ENCODE measurements at places on chromosomes 5 and 9.
A peak's percentile ranks its signal among the peaks of the same experiment; 100 is the strongest.

GRCh38 chr9:97176206-97176605 is 131.3 kb upstream of the CCDC180 start:
- DNase-seq, result peak; percentile 69

DNA sequence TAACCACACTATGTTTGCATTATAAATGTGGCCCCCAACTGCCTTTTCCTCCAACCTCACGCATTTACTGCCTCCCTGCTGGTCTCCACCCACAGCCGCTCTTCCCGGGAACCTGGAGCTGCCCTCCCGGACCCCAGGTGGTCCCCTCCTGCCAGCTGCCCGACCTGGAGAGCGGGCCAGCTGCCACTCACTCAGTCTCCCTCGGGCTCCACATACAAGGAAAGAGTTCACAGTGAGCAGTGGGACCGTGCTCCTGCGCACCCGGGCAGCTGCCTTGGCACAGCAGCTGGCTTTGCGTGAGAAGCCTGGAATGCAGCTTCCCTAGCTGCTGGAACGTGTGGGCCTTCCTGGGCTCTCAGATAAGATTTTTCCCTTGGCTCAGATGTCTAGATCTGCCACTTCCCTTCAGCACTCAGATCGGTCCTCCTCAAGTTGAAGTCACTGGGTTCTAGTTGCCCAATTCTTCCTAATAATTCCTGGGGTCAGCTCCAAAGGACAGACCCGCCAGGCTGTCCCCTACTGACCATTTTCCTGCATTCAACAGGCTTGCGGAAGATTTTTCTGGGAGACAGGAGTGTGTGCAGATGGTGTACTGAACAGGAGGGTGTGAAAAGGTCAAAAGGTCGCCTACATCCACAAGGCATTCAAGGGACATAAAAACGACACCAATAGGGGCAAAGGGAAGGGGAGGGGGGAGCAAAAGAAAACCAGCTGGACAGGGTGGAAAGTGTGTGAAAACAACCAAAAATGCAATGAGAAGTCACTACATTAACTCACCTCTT is 69.1 kb downstream of the MYO10 start:
- no peak for DNase-seq

DNA sequence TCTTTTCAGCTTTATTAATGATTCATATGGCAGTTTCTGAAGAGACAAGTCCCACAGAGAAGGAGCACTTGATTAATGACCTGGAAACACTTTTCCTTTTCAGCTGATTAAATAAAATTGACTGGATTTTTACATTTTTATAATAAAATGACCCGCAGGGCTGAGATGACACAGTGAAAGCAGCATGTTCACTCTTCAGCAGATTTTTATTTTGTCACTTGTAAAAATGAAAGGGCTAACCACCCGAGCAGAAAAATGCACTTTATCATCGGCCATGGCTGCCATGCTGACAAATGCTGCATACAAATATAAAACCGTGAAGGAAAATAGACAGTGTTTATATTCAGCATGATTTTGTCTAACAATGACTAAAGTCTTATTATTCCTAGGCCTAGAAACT is 321.6 kb upstream of the ITGA1 start:
- no peak for DNase-seq

- no peak for DNase-seq
Observed at GRCh38 chr9:115717711-115718173, 435.8 kb upstream of the PAPPA start.

DNA sequence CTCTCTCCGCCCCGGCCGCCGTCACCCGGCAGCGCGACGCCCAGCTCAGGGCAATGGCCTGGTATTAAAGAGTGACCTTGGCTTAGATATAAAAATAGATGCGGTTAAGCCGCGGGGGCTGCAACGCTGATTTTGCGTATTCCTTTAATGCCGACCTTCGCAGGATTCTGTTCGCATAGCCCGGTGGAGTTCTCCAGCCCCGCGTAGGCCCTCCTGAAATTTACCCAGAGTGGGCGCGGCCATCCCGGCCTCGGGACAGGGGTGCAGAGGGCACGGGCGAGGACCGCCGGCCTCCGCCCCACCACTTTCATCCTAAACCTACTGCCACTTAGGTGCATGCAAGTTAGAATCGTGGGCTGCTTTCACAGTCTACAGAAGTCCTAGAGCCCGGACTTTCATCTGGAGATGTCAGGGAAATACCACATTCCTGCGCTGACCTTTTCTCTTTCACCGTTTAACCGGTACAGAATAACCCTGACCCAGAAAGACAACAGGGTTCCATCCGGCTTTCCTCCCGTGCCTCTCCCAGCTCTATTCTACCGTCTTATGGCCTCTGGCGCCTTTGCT is 492 bp upstream of the FAM169A start:
- no peak for DNase-seq

- DNase-seq, result no peak
Observed at GRCh38 chr9:112562235-112562958, 75.8 kb downstream of the KIAA1958 start.

DNA sequence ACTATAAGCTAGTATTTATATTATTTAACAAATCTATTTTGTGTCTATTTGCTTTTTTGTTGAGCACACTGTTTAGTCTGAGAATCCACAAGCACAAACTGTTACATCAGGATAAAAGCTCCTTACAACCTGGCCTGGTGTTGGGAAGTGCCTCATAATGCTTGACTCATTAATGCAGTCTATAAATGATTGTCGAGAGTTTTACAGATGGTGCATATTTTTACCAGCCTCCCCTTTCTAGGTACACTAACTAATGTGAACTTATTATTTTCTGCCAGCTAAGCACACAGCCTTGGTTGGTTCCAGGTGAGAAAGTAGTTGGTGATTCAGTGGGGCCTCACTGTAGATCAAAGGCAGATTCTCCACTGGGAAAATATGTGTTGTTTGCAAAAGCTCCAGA is 151.0 kb upstream of the ADAMTS16 start:
- DNase-seq, result no peak

- DNase-seq, result no peak
Observed at GRCh38 chr5:86880344-86880743, 262.6 kb downstream of the COX7C start.

GRCh38 chr9:134929193-134930158 is 11.8 kb upstream of the FCN1 start:
- DNase-seq, result no peak

DNA sequence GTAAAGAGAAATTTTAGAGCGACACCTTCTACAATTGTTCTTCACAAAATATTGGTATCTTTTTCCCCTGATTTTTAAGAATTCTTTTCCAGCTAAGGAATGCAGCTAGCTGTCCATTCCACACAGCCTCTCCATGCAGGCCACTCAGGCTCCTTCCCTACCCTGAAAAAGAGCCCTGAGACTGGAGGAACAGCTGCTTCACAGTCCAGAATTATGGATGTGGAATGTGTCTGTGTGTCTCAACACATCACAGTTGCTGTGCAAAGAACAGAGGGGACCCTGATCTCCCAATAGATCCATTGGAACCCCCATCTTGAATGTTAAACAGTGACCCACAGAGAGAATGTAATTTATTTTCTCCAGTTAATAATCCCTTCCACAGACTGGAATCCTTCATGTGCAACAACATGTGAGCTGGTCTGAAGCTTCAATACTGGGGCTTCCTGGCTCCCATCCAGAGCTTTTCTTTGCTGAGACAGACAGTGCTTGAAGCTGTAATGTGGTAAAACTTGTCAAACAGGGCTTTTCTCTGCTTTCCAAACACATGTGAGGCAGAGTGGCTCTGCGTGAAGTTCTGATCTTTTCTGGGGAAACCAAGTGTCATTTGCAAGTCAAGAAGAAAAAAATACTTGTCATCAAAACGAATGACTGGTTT is 53.3 kb upstream of the SMC5 start:
- no peak for DNase-seq

DNA sequence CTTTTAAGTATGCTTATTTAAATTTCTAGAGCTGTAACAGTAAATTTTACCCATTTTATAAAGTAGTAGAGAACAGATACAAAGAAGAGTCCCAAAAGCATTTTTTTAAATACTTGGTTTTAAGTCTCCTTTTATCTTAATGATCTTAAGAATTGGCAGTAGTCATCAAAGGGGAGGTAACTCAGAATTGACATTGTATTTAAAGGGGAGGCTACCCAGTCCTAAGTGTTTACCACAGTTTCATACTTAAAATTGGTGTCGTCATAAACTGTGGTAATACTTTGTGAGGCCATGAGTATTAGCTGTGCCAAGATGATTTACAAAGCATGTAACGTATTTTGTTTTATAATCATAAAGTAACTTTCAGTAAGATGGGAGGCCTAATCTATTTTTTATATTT is 14.8 kb downstream of the SLC25A46 start:
- DNase-seq, result no peak

GRCh38 chr5:100110497-100110896 is 424.7 kb upstream of the FAM174A start:
- DNase-seq, result no peak

DNA sequence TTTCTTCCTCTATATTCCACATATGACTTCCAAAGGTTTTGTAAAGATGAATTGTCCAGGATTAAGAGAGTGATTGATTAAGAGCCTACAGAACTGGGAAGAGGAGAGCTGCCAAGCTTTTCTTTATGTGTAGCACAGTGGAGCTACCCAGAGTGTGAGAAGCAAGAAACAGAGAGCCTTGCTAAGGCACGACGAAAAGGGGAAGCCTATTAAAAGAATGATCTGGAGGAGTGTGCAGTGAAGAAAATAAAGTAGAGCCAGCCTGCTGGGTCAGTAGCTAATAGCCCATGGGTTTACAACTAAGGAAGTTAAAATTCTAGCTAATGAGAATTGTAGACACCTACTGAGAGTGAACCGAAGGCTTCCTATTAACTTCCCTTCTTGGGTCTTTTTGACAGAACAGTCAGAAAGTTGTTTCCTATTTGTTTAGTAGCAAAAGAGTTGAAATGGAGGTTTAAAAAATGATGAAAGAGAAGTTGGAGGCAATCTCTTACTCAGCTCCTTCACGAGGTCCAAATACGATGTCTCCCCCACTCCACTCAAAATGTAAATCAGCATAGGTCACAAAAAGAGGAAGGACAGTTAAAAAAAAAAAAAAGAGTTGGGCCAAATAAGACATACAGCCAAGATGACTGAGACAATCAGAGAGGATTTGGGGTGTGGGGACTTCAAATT is 957 bp upstream of the PRR16 start:
- no peak for DNase-seq

GRCh38 chr5:169934990-169935389 is 45.3 kb downstream of the INSYN2B start:
- DNase-seq, result peak; percentile 11
